LNCaP clone FGC (cell line): ENCODE measurements at places on chromosomes 4 and X.

DNA sequence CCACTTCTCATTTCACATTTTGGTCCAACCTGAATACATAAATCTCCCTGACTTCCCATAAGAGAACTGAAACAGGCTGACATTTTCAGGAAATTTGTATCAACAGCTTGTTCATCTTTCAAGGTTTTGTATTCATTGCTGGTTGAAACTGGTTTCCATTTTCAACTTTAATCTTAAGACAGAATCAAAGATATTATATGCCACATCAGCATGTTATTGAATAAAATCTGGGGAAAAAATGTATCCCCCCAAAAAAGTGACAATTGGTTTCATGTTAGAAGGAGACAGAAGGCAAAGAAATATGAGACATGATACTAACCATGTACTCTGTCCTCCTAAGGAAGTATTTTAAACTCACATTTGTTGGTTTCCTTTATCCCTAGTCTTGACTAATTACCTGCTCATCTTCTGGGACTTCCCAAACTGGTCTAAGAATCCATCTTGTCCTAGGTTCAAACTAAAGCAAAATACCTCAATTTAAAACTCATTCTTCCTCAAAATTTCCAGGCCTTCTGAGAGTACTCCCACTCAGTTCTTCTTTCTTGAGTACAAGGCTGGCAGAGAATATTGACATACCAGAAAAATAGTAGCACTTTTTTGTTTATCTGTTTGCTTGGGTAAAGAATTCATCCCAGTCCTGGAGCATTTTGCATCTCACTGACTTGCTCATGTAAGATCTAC lies 3.1 kb upstream of the ANTXR2 start:
- no peak for DNase-seq

GRCh38 chrX:132758759-132759158 lies 199.7 kb downstream of the HS6ST2 start:
- no peak for DNase-seq

DNA sequence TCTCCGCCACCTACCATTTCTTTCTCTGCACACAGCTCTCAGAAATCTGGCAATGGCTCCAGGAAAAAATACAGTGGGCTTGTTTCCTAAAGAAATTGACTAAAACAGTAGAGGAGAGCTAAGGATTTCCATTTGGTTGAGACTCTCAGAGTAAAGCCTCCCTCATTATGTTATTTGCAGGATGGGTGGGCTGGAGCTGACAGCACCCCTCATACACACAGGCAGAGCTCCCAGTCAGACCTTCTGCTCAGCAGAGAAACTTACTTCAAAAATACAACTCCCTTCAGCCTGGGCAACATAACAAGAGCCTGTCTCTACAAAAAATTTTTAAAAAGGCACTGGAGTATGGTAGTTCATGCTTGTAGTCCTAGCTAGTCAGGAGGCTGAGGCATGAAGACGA lies 44.9 kb downstream of the ENPEP start:
- no peak for DNase-seq

- no peak for DNase-seq
Measured at GRCh38 chr4:182880387-182881356, 36.5 kb downstream of the DCTD start.

DNA sequence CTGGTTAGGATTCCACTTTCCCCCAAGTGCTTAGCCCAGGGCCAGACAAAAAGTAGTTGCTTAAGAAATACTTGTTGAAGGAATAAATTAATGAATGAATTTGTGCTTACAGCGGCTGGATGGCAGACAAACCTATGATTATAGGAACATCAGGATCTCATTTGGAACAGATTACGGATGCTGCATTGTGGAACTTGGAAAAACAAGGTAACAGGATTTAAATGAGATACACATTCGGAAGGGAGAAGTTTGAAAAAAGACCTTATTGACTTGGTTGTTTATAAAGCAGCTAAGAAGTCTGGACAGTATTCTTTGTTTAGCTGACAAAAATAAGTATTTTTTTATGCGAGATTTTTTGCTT lies 572 bp downstream of the EXOSC9 start:
- DNase-seq: no peak

- DNase-seq: no peak
Measured at GRCh38 chr4:189858435-189858834, 82.2 kb upstream of the FRG1 start.

DNA sequence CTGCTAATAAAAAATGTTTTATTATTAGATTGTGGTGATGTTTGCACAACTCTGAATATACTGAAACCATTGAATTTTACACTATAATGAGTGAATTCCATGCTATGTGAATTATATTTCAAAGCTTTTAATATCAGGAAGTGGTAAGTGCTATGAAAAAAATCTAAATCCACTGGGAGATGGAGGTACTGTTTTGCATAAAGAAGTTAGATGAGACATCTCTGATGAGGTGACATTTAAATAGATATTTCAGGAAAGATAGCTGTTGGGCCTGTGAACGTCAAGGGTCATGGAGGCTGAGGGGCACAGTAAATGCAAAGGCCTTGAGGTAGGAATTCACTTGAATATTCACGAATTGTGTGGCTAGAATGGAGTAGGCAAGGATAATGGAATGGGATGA lies 12.3 kb downstream of the DCUN1D4 start:
- no peak for DNase-seq

GRCh38 chr4:77022560-77023179 lies 53.1 kb downstream of the CCNI start:
- DNase-seq: no peak

DNA sequence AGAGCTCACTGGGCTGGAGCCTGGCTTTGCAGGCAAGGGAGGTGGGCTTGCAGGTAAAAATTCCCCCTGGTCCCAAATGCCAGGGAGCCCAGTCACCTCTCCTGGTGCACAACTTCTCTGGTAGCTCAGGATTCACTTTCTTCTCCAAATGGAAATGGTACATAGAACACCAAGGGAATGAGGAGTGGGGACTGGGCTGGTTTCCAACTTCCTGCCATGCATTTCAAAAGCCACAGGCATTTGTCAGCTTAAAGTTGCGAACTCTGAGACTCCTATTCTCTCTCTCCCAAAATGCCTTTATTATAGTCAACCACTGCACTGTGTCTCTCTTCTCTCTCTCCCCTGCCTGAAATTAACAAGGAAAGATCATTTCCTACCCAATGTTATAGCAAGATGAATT lies 177.3 kb downstream of the GRIA3 start:
- DNase-seq: no peak

GRCh38 chr4:173212379-173212778 lies 43.8 kb downstream of the GALNT7 start:
- DNase-seq: no peak

DNA sequence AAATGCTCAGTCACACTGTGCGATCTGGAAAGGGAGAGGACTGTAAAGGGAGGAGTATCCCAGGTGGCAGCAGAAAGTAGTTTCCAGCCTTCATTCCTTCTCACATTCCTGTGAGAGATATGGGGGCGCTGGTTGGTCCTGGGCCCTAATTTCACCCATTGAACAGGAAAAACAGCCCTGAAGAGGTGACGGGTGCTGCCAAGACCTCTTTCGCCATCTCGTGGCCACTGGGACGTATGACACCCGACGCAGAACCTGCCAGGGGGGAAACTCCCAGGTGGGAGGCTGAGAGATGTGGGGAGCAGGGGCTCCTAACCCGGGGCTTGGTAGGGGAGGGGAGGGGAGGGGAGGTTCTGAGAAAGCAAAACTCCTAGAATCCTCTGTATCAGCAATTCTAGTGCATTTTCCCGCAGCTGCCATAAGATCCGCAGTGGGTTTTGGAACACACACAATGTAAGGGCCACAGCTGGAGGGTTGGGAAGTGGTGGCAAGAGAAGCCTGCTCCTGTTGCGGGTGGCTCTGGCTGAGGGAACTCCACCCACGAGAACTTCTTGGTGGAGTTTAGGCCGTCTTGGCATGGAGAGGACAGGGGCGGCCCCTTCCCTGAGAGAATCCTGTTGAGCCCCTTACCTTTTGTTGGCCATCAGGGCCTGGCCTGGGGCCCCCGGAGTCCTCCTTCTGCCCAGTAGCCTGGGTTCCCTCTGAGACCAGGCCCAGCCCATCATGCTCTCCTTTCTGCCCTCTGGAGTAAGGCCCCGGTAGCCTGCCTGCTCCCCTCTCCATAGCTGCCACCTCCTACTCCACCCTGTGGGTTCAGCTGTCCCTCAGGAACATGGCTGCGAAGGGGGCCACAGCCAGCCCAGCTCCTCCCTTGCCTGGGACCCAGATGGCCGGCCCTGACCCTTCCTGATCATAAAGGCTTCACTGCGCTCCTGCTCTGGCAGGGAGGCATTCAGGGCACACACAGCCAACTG lies 134.1 kb downstream of the OR13H1 start:
- DNase-seq: no peak
